RPMI8226 (cell line): ENCODE measurements at places on chromosomes 13 and 19.

- no peak for DNase-seq
Measured at GRCh38 chr19:38949580-38950367, 19.0 kb downstream of the MRPS12 start.

DNA sequence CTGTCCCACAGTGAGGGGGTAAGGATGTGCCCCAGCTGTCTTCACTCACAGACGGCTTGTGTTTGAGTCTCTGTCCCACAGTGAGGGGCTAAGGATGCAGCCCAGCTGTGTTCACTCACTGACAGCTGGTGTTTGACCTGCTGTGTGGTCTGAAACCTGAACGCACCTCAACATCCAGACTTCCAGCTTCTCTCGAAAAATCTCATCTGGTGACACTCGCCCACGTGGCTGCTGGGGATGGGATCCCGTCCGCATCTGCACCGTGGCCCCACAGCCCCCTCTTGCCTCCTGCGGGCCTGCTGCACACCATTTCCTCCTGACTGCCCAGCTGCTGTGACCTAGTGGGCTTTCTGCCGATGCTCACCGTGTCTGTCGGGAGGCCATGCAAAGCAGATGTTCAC lies 27.3 kb downstream of the CHAF1A start:
- DNase-seq: no peak

DNA sequence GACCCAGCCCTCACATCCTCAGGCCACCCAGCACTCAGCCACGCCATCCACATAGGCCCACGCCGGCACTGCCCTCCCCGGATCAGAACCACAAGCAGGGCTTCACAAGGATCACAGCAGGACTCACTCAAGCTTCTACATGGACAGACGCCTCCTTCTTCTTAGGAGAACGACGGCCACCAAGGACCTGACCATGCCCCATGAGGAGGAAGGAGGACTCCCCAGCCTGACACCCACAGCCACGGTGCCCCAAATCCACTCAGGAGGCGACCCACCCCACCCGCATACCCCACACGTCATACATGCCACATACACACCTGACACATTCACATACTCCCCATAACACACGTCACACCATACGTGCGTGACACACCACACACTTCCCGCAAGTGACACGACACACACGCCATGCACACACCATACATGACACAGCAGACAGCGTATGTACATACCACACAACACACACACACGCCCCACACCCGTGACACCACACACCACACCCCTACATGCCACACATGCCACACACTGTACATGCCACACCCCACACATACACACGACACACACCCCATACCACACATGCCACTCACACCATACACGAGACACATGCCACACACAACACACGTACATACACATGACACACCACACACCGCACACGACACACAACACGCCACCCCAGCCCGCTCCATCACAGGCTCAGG lies 50.4 kb downstream of the MLLT1 start:
- DNase-seq: no peak

DNA sequence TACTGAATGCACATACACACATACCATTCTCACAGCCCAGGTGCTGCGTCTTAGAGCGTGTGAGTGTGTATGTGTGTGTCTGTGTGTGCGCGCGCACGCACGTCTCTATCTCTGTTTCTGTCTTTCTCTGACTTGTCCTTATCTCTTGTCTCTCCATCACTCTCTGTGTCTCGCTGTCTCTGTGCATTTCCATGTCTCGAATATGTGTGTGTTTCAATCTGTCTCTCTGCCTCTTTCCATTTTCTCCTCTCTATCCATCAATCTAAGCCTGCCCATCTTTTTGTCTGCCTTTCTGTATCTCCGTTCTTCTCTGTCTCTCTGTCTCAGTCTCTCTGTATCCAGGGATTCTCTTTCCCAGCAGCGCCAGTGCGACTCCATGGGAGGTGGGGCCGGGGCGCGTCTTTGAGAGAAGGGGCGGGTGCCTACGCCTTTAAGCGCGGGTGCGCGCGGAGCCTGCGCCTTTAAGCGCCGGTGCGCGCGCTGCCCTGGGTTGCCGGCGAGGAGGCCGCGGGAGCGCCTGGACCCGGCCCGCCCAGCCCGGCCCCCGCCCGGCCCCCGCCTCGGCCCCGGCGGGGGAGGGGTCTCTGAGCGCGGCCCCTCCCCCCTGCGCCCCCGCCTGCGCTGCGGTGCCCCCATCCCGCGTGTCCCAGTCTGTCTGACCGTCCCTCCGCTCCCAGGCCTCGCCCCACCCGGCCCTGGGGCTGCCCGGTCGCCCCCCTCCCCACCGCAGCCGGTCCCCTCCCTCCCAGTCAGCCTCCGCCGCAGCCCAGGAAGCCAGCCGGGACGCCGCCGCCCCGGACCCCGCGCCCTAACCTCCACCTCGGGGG lies at the start of gene LRFN3:
Gene LRFN3, plus strand, starts transcription at position 464 of the 827 bp plus-strand sequence. CDS start 3,052 bp downstream, outside the sequence.
- peak; percentile 26 for DNase-seq

DNA sequence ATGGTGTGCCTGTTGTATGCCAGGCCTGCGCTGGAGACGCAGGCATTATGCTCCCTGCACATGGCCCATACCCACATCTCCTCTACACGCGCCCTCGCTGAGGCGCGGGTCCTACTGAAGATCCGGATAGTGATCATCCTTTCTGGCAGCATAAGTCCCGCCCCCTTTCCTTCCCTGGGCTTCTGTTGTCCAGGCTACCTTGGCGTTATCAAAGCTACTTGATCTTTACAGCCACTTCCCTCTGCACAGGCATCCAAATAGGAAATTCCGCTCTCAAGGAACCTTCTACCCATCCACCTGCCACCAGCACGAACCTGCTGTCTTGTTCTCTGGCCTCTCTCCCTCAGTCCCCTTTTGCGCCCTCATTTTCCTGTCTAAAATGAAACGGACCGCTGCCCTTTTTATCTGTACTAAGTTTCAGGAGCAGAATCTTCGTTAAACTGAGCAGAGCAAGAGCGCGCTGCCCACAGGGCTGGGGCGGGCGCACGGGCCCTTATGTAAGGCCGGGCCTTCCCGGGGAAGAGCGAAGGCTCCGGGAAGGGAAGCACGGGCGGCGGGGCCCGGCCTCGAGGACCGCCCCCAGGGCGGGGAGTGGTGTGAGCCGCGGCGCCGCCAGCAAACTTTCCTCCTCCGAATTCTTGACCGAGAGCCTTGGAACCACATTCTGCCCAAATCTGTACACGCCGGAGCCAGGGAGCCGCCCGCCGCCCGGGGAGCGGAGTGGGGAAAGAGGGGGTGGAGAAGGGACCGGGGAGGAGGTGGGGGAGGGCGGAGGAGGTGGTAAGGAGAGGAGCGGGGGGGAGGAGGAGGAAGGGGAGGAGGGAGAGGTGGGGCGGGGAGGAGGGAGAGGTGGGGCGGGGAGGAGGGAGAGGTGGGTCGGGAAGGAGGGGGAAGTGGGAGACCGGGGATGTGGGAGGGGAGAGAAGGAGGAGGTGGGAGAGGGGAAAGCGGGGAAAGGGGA lies 920 bp upstream of the UBE2L5 start:
- peak; percentile 53 for DNase-seq

- DNase-seq: peak; percentile 55
Measured at GRCh38 chr19:41264581-41265394, 616 bp downstream of the HNRNPUL1 start.

GRCh38 chr19:3766520-3766919 lies 4.0 kb downstream of the MRPL54 start:
- DNase-seq: no peak

DNA sequence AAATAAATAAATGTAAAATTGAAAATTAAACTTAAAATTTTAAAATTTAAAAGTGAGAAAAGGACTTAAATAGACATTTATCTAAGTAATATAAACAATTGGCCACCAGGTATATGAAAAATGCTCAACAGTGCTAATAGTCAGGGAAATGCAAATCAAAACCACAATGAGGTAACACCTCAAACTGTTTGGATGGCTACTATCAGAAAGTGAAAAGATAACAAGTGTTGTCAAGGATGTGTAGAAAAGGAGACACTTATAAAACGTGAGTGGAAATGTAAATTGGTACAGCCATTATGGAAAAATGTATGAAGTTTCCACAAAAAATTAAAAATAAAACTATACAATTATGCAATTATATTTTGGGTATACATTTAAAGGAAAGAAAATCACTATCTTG lies 752.2 kb downstream of the EFNB2 start:
- DNase-seq: no peak

DNA sequence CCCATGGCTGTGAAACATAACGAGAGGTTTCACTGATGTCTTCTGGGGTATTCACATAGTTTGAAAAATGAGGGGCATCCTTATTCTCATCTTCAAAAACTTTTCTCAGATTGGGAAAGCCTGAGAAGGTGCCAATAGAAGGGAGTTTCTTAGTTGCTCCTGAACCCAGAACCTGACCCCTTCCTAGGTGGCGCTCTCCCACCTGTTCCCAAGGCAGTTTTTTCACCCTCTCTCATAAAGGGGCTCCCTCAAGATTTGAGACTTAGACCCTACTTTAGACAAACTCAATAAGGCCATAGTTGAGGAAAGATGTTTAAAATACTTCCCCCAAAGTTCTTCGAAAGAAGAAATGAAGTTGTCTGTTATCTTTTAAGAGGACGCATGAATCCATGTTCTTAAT lies 142.2 kb downstream of the FGF9 start:
- no peak for DNase-seq

DNA sequence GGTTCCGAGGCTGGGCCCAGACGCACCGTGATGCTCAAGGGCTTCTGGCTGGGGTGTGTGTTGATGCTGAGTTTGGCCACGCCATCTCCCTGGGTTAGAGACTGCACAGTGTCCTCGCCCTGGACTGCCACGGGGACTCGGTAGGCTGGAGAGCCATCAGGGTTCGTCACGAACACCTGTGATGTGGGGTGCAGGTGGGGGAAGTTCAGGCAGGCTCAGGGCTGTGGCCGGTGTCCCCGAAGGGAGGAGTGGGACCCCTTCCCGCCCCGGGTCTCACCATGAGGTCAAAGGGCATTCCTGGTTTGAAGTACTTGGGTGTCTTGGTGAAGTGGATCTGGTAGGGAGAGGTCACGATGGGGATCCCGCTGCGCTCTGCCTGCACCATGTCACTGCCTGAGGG lies 8.2 kb downstream of the C3 start:
- DNase-seq: no peak

DNA sequence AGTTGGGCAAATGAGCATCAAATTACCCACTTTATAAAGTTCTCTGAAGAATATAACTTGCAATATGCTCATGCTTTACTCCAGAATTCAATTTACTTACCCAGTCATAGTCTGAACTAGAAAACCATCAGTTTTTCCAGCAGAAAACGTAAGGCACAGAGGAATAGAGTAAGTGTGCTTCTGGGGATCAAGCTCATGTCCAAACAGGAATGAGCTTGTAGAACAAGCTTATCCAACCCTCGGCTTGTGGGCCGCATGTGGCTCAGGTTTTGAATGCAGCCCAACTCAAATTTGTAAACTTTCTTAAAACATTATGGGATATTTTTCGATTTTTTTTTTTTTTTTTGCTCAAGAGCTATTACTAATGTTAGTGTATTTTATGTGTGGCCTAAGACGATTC lies 308.5 kb upstream of the KLF12 start:
- no peak for DNase-seq

GRCh38 chr13:45215392-45216077 lies 14.7 kb upstream of the KCTD4 start:
- DNase-seq: no peak

DNA sequence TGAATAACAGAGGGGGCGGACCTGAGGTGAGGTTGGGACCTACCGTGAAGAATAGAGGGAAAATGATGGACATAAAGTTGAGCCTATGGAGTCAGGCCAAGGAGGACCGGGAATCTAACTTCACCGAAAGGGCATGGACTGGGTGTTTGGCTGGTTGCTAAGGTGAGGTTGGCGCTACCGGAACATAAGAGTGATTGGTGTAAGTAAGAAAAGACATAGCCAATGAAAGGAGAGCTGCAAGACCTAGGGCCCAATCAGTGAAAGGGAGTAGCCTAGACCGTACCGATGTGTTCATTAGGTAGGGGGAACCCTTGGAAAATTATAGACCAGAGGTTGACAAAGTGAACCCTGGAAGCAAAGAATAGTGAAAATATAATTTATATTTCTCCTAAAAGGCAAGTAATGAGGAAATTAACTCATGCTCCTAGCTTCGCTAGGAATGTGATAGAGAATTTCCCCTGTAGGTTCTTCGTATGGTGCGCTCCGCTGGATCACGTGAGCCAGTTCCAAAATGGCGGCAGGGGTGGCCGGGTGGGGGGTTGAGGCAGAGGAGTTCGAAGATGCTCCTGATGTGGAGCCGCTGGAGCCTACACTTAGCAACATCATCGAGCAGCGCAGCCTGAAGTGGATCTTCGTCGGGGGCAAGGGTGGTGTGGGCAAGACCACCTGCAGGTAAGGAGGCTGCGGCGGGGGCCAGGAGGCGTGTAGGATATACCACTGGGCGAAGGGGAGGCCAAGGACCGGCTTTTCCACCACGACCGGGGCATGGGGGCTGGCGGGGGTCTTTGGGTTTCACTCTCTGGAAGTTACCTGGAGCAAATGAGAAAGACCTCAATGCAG lies at the start of gene GET3:
Gene GET3, plus strand, starts transcription at position 503 of the 840 bp plus-strand sequence. Its CDS starts 9 bp downstream, at position 512.
- peak; percentile 92 for DNase-seq

DNA sequence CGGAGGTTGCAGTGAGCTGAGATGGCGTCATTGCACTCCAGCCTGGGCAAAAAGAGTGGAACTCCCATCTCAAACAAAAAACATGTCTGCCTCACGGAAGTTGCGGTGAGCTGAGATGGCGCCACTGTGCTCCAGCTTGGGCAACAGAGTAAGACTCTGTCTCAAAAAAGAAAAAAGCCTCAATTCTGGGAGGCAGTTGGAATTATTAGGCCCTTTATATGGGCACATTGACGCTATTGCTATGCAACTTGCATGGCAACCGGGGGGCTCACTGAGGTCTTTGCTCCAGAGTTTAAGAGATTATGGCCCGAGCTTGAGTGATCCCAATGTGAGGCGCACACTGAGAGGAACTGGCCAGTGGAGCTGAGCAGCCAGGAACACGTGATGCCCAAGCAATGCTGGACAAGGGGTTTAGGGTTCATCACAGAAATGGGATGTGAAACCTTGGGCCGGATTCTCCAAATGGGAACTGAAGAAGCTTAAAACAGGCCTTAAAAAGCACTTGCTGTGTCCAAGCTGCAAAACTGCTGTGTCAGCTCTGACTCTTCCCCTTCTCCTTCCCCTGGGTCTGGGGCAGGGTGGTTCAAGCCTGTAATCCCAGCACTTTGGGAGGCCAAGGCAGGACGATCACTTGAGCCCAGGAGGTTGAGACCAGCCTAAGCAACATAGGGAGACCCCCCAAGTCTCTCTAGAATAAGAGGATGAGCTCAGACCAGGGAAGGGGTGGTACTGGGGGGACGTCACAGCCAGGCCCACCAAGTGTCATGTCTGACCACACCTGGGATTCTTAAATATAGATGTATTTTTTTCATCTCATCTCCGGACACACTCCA lies 2.5 kb downstream of the FTL start:
- DNase-seq: peak; percentile 88

DNA sequence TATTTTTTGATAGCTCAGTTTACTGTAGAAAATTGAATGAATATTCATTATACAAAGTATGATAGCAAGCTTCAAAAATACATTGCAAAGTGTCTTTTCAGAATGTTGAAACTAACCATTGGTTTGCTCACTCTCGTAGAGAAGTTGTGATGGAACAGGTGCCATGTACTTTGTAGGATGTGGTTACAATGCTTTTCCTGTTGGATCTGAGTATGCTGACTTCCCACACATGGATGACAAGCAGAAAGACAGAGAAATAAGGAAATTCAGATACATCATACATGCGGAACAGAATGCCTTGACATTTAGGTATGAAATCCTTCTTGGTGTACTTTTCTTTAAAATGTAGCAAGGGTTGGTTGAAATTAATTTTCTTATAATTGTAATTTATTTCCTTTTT lies 30.5 kb downstream of the CDADC1 start:
- no peak for DNase-seq
